ENCODE measurements at places on chromosomes 7 and 10. TPM values are rescaled to one million over a fixed set of nuclear protein-coding genes. Genes with fewer than 3 reads are reported as not detected.

Gene HOXA2
- total RNA-seq, result 1.2 TPM

Gene DYNC1I1
- total RNA-seq, result not detected

Gene CYP17A1
- not detected for total RNA-seq

Gene CHST12
- 9.8 TPM for total RNA-seq

Gene ZNF32
- 16.3 TPM for total RNA-seq

Gene SH2D4B
- not detected for total RNA-seq

Gene ITGA8
- not detected for total RNA-seq

Gene NEUROD6
- not detected for total RNA-seq

Gene SH2B2
- 2.4 TPM for total RNA-seq

Gene TMEM140
- not detected for total RNA-seq

Gene CEP55
- total RNA-seq, result 25.2 TPM

Gene DDX56
- 105 TPM for total RNA-seq

Gene C10orf62
- 0.26 TPM for total RNA-seq

Gene TLX1
- total RNA-seq, result not detected

Gene LRRTM3
- total RNA-seq, result not detected

Gene ZNF775
- 2.0 TPM for total RNA-seq

Gene AKR1C4
- total RNA-seq, result not detected

Gene BAMBI
- total RNA-seq, result 21.2 TPM

Gene NACAD
- not detected for total RNA-seq

Gene GNAI1
- total RNA-seq, result 30.4 TPM

Gene PRSS37
- not detected for total RNA-seq

Gene SMARCD3
- total RNA-seq, result 3.8 TPM

Gene GIMAP1
- not detected for total RNA-seq

Gene ELAPOR2
- total RNA-seq, result 21.3 TPM

Gene PGAM1
- 235 TPM for total RNA-seq

Gene FBXL13
- 0.74 TPM for total RNA-seq

Gene CTAGE4
- 26.0 TPM for total RNA-seq

Gene ZDHHC16
- total RNA-seq, result 48.0 TPM

Gene WAPL
- 45.2 TPM for total RNA-seq

Gene C10orf143
- 4.9 TPM for total RNA-seq

Gene SCRN1
- total RNA-seq, result 36.5 TPM

Gene NUDT13
- total RNA-seq, result 1.8 TPM

Gene RALA
- total RNA-seq, result 42.7 TPM

Gene ADO
- total RNA-seq, result 22.1 TPM

Gene FZD8
- total RNA-seq, result 13.0 TPM

Gene EPO
- not detected for total RNA-seq

Gene NUTM2E
- 0.12 TPM for total RNA-seq

Gene TUBAL3
- total RNA-seq, result 0.22 TPM

Gene HOXA1
- 5.6 TPM for total RNA-seq

Gene CHRM2
- total RNA-seq, result not detected

Gene CFAP70
- 2.9 TPM for total RNA-seq

Gene AZGP1
- 0.58 TPM for total RNA-seq

Gene PPP1R9A
- 6.3 TPM for total RNA-seq

Gene OR2A14
- not detected for total RNA-seq

Gene ZP3
- total RNA-seq, result 5.6 TPM

Gene OR2A42
- not detected for total RNA-seq

Gene NRP1
- 117 TPM for total RNA-seq

Gene UNCX
- not detected for total RNA-seq

Gene CAV1
- 225 TPM for total RNA-seq

Gene SHTN1
- 39.2 TPM for total RNA-seq

Gene LRRD1
- not detected for total RNA-seq

Gene ANKRD7
- total RNA-seq, result not detected

Gene SYT15
- 0.79 TPM for total RNA-seq

Gene LDB1
- 28.9 TPM for total RNA-seq
